Testis (tissue), 5 donors: ENCODE measurements at places on chromosomes 7 and 10. TPM values are rescaled to one million over a fixed set of nuclear protein-coding genes. Genes with fewer than 3 reads are reported as not detected.
A peak's percentile ranks its signal among the peaks of the same experiment; 100 is the strongest.

DNA sequence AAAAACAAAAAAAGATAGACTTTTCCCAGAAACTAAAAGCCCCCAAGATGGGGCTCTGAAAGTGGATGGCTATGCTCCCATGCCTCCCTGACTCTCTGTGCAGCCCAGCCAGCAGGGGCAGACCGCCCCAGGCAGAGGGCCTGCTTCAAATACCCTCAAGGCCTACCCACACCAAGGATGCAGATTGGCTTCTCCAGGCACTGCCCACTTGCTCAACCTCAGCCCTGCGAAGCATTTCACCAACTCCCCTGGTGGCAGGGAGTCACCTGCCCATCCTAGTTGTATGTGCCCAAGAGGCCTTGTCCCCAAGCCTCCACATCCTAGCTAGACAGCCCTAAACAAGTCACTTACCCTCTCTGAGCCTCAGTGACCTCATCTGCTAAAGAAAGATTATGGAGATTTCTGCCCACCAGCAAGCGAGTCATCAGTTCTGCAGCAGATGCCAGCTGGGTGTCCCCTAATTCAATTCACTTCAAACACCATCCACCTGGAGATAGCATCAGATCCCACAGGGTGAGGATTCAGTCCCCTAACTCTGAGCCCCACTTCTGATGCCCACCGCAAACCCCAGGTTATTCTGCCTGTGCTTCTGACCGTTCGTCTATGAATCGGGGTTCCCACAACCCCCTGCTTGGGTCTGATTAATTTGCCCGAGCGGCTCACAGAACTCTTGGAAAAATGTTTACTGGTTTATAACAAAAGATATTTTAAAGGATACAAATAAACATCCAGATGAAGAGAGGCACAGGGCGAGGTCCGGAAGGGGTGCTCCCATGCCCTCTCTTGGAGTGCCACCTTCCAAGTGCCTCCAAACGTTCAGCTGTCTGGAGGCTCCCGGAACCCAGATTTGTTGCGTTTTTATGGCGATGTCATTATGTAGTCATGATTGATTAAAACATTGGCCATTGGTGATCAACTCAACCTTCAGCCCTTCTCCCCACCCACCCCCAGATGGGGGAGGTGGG, 18.6 kb upstream of the ZMIZ1 start:
- H3K36me3 ChIP-seq, result no peaks in the 10 kb centered on the region
- H3K27ac ChIP-seq, result no peak overlapping the region
- no peaks in the 10 kb centered on the region for H3K27me3 ChIP-seq
- DNase-seq, result no peak
- H3K4me1 ChIP-seq, result peaks cover 2% of the 10 kb centered on the region

DNA sequence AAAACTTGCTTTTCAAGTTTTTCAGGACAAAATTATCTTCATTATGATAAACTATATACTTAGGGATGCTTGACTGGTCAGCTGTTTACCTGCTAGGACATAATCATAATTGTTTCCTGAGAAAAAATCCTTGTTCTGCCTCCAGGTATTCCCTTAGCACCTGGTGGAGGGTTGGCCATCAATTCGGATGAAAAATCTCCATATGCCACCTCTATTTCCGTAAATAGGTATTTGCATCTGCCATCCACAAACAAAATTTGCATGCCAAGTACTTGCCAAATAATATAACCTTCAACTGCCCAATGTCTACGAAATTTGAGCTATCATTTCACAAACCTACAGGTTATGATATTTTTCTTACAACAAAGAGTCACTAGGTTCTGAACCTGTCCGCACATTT, 126.2 kb downstream of the RNF133 start:
- no peaks in the 10 kb centered on the region for H3K27me3 ChIP-seq
- H3K4me3 ChIP-seq, result no peak overlapping the region
- DNase-seq, result no peak
- H3K36me3 ChIP-seq, result no peaks in the 10 kb centered on the region
- H3K27ac ChIP-seq, result no peak overlapping the region

- no peaks in the 10 kb centered on the region for H3K4me1 ChIP-seq
- H3K27ac ChIP-seq, result no peak overlapping the region
- no peak overlapping the region for H3K4me3 ChIP-seq
- no peaks in the 10 kb centered on the region for H3K36me3 ChIP-seq
- no peaks in the 10 kb centered on the region for H3K27me3 ChIP-seq
- DNase-seq, result no peak
Observed at GRCh38 chr10:31906039-31906438, 22.6 kb downstream of the ARHGAP12 start.

DNA sequence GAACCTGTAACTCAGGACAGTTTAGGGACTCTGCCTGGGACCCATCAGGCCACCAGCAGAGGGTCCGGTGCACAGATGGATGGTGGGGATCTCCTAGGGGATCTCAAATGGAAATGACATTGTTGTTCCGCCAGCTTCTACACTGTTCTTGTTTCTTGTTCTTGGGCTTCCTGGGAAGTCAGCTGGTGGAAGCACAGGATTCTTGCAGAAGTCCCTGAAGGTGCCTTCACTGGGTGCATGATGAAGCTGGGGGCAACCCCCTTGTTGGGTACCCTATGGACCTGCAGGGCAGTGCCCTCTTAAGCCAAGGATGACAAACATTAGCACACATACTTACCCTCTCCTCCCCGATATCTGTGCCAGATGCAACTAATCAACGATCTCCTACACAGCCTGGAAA, 18.6 kb downstream of the SFTPD start:
- peaks cover 3% of the 10 kb centered on the region for H3K4me1 ChIP-seq
- H3K36me3 ChIP-seq, result no peaks in the 10 kb centered on the region
- H3K27ac ChIP-seq, result no peak overlapping the region
- no peak for DNase-seq
- no peak overlapping the region for H3K4me3 ChIP-seq
- no peaks in the 10 kb centered on the region for H3K27me3 ChIP-seq

- peaks cover 16% of the 10 kb centered on the region for H3K4me1 ChIP-seq
- H3K36me3 ChIP-seq, result no peaks in the 10 kb centered on the region
- no peaks in the 10 kb centered on the region for H3K27me3 ChIP-seq
- no peak for DNase-seq
Observed at GRCh38 chr7:103349805-103350204, 2.4 kb downstream of the PSMC2 start.

GRCh38 chr7:130945411-130945811, 211.4 kb upstream of the KLF14 start:
- DNase-seq, result no peak
- H3K27ac ChIP-seq, result peak overlapping the region; percentile 38
- H3K4me3 ChIP-seq, result no peak overlapping the region
- peaks cover 27% of the 10 kb centered on the region for H3K4me1 ChIP-seq

DNA sequence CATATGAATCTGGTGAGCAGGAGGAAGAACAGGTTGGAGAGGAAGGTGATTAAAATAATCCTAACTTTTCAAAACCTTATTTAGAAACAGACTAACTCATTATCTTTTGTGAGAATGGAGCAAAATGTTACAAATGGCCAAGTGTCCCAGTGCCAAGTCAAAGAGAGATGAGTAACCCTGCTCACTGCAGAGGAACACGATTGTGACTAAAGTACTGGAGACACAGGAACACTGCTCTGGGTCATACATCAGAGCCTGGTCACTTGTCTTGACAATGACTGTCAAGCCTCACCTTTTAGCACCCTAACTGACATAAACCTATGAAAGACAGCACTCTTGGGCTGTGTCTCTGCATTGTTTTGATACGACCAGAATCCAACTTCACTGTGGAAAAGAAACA, 108.8 kb downstream of the SGMS1 start:
- peaks cover 19% of the 10 kb centered on the region for H3K4me1 ChIP-seq
- no peaks in the 10 kb centered on the region for H3K36me3 ChIP-seq
- H3K4me3 ChIP-seq, result no peak overlapping the region
- no peak overlapping the region for H3K27ac ChIP-seq

- H3K36me3 ChIP-seq, result no peaks in the 10 kb centered on the region
- H3K27ac ChIP-seq, result no peak overlapping the region
- no peaks in the 10 kb centered on the region for H3K4me1 ChIP-seq
- peak overlapping the region; percentile 21 for H3K4me3 ChIP-seq
Observed at GRCh38 chr7:66974986-66975590, 20.3 kb downstream of the SBDS start.

- H3K36me3 ChIP-seq, result no peaks in the 10 kb centered on the region
- H3K27ac ChIP-seq, result no peak overlapping the region
- no peaks in the 10 kb centered on the region for H3K27me3 ChIP-seq
Observed at GRCh38 chr7:29955799-29956486, 33.7 kb downstream of the SCRN1 start.

The GPRIN2 gene
- 4.3 TPM for total RNA-seq

The CLRN3 gene
- total RNA-seq, result not detected

The SLC26A5 gene
- 1.3 TPM for total RNA-seq

The STEAP2 gene
- total RNA-seq, result 4.5 TPM
